CD4-positive, alpha-beta T cell treated with Interleukin-10 for 1 hour (primary cell): ENCODE measurements at places on chromosomes 6 and 20.

DNA sequence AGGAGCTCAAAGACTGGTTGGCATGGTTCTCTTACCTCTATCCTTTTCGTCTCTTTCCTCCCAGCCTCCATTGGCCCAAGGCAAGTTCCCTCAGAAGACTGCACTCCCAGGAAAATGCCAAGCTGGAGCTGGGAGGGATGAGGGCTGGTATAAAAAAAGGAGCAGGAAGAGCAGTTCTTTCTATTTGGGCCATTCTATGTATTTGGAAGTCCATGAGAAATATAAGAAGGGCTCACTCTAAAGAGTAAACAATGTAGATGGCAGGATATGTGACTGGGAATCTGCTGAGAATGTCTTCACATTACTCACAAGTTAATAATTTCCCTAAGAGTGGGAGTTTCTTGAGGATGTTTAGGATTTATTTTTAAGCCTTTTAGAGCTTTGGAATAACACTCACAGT is 36.6 kb upstream of the ADTRP start:
- DNase-seq = no peak

DNA sequence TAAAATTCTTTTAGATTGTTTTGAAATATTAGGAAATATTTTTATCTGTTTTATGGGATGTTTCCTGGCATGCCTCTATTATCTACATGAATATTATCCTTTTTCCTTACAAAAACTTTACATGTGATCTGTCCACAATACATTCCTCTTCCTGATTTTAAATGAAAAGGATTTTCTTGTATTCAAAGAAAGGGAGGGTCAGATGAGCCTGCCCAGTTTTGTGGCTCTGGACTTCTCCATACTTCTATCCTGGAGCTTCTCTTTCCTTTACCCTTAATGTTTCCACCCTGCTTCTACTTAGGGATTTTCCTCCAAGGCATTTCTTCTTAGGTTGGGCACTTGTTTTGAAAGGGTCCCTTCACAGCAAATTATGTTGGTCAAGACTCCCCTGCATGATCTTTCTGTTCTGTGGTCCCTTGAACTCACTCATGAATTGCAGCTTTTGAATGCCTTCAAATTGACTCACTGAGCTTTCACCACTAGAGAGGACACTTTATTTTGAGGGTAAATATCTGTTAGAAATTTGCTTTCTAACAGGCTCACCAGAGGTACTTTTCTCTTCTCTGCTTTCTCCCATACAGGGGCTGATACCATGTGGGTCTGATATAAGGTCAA is 104.9 kb downstream of the CENPW start:
- DNase-seq = no peak

DNA sequence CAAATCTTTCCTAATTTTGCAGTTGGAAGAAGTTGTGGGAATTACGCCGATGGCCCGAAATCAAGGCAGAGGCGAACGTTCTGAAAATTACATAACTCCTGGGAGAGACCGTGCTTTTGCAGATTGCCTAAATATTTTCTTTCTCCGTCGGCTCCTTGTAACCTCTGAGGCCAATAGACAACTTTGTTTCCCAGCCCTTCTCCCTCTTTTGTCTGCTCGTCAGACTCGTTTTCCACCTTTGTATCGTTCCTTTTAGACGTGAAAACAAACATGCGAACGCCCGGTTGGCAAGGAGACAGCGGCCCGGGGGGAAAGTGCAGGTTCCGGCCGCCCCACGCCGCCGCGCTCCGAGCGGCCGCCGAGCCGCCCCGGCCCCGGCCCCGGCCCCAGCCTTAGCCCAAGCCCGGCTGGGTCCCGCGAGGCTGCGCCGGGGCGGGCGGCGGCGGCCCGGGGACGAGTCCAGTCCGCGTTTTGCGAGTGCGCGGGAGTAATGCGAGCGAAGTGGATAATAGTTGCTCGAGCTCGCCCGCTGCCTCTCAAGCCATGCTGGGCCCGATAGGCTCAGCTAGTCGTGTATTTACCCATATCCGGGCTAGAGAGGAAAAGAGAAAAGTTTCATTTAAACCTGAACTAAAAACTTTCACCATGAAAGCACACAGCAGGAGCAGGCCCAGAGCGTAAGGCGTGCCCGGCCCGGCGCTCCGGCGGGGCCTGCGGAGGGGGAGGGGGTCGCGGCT is at the start of gene ARID1B:
Gene ARID1B, plus strand, starts transcription at position 539 of the 737 bp plus-strand sequence. CDS start 303 bp downstream, outside the sequence.
- peak; percentile 86 for DNase-seq

GRCh38 chr6:13203145-13203544 is 125.2 kb downstream of the TBC1D7 start:
- no peak for DNase-seq

GRCh38 chr20:49769048-49769581 is 43.5 kb upstream of the SLC9A8 start:
- no peak for DNase-seq

GRCh38 chr6:130997061-130997753 is 65.8 kb downstream of the EPB41L2 start:
- no peak for DNase-seq

DNA sequence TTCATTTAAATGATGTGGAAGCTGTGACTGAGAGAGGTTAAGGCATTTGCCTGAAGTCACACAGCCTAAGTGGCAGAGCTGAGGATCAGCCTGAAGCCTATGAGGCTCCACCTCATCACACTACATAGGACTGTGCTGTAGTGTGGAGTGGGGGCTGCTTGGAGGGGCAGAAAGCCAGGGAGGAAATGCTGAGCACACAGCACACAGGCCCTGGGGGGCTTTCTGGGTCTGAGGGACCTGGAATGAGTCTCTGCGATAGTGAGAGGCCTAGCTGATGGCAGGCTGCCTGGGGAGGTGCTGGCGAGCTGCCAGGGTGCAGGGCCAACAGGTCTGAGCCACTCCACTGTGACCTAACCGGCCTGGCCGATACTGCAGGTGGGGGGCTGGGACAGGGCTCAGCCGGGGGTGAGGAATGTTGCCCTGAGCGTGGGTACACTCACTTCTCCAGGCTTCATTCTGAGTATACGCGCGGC is 2.2 kb upstream of the ARHGAP40 start:
- no peak for DNase-seq

DNA sequence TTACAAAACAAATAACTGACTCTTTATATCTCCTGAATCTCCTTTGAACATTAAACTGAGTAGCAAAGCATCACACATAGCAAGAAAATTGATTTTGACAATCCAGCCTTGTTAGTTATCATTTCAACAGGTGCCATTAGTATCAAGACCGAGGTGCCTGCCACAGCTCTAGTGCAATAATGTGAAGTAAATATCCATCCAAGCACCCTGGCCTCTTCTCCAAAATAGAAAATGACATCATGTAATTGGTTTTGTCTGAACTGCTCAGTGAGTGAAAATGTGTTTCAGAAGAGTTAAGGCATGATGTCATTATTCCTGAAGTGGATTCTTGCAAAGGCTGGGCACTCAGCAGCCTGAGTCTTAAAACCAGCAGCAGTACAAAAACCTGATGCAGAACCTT is 341.4 kb downstream of the PLCB1 start:
- no peak for DNase-seq

DNA sequence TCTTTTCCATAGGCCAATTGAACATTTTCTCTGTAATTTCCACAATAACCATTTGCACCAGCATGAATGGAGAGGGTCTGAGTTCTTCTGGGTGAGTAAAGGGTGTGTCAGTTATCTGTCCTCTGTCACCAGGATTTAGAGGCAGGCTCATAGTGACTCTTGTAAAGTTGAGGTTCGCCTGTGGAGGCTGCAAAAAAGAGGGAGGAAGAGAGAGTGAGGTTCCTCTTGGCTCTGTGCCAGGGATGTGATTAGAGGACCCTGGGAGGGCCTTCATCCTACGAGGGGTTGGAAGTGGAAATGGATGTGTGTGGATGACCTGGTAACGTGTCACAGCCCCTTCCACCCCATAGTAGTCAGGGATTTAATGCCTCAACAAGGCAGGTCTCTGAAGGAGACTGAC is 242.0 kb downstream of the ESR1 start:
- DNase-seq = no peak

DNA sequence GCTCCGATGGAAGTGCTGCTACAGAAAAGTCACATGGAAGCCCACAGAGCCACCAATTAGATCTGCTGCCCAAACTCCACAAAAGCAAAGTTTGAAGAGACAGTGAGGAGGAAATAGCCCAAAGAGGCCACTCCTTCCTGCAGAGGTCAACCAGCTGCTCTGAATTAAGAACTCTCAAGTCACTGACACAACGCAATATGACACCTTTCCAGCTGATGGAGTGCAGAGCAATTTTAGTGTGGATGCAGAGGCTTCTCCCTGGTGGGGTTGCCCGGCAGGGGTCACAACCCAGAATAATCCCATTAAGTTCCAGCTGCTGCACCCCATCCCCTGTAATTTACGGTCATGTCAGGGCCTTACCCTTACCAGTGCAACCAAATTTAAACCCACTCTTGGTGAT is 361.9 kb upstream of the JARID2 start:
- no peak for DNase-seq

DNA sequence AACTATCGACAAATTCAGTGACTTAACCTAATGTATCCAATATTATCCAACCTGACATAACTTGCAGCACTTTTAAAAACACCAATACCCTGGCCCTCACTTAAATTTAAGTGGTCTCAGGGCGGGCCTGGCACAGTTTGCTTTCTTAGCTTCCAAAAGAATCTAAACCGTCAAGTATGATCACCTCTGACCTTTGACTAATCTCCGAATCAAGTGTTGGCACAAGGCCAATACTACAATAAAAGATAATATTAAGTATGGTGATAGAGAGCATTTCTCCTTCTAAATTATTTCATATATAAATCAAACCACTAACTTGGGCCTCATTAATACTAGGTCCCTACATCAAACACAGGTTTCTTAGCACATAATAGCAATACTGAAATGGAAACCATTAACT is 153.0 kb downstream of the PTPRK start:
- no peak for DNase-seq

GRCh38 chr6:54404791-54405190 is 96.5 kb downstream of the TINAG start:
- DNase-seq = no peak

DNA sequence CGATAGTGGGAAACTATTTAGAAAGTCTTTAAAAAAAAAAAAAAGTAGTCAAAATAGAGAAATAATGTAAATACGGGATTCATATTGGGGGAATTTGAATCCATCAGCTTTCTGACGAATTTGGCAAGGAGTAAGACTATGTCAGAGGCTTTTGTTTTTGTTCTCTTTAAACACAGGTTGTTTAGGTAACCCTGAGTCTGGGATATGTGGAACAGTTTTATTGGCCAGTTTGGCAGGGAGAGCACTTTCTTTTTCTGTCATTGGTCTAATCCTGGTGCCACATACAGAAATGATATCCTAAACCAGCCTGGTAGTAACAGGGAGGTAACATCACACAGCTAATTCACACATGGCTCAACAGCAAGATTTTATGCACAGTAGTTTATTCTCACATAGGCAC is 27.7 kb downstream of the HAO1 start:
- no peak for DNase-seq

GRCh38 chr20:38663660-38664059 is 60.6 kb upstream of the SLC32A1 start:
- no peak for DNase-seq

DNA sequence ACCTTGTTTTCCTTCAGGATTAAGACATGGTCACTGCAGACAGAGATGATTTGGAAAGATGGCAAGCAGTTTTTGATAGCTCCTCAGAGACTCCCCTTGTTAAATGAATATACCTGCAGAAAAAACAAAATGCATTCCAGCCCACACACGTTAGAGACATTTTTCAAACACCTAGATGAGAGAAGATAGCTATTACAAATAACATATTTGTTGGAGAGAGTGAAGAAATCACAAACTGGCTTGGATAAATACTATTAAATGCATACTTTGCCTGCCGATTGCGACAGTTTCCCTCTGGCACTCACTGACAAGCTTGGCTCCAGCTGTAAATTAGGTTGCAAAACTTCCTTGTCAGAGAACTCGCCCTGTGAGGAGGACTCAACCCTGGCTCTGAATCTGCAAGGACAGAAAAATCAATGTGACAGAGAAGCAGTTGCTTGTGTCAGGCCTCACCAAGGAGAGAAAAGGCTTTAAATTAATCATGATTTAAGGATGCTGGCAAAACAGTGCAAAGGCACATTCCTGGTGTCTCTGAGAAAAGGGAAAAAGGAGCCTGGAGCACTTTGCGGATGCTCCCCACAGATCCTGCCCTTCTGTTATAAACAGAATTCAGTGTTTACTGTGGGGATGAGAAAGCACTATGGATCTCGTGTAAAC is 423.7 kb upstream of the MARCKS start:
- no peak for DNase-seq

DNA sequence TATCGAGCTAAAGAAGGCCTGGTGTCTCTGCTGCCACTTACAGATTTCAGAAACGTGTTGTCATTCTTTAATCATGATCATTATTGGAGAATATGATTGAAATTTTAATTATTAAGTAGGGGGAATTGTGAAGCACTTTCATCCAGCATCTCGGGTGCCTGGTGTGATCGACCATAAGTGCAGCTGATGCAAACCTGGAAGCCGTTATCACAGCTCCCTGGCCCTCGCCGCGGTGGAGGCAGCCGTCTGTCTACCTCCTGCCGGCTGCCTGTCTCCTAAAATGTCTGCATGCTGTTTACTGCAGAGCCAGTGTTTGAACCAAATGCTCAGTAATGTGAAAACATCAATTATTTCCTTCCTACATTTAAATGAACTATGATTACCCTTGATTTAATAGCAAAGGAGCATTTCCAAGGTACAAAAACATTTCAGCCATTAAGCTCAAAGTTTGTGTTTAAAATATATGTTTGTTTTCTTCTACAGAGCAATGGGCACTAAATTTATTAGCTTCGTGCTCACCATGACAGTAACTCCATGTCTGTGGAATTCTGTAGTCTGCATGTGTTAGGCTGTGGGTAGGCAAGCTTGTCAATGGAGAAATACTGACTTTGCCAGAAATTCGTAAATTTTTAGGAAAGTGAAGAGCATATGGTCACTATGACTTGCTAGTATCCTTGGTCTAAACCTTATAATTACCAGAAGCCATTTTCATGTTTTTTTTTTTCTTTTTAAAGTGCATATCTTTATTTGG is 184.5 kb upstream of the AGPAT4 start:
- no peak for DNase-seq

DNA sequence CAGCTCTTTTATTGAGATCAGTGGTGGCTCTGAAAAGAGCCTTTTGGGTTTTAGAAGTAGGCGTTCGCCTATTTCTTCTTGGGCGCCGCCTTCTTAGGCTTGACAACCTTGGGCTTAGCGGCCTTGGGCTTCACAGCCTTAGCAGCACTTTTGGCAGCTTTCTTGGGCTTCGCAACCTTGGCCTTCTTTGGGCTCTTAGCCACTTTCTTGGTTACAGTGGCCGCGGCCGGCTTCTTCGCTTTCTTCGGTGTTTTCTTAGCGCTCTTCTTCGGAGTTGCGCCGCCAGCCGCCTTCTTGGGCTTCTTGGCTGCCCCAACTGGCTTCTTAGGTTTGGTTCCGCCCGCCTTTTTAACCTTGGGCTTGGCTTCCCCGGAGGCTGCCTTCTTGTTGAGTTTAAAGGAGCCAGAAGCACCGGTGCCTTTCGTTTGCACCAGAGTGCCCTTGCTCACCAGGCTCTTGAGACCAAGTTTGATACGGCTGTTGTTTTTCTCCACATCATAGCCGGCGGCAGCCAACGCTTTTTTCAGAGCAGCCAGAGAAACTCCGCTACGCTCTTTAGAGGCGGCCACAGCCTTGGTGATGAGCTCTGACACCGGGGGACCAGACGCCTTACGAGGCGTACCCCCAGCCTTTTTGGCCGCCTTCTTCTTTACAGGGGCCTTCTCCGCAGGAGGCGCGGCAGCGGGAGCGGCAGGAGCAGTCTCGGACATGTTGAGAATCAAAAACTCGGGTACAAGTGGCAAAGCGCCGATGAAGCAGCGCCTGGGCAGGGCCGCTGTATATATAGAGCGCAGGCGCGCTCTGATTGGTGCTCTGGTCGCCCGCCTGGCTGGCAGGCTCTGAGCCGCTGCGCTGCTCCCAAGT is 31.3 kb upstream of the HFE start:
- DNase-seq = peak; percentile 93
